IMR-90 (cell line): ENCODE measurements at places on chromosomes 7 and 10.

GRCh38 chr7:116028787-116029186 is 1.8 kb downstream of the TFEC start:
- DNase-seq, result no peak

DNA sequence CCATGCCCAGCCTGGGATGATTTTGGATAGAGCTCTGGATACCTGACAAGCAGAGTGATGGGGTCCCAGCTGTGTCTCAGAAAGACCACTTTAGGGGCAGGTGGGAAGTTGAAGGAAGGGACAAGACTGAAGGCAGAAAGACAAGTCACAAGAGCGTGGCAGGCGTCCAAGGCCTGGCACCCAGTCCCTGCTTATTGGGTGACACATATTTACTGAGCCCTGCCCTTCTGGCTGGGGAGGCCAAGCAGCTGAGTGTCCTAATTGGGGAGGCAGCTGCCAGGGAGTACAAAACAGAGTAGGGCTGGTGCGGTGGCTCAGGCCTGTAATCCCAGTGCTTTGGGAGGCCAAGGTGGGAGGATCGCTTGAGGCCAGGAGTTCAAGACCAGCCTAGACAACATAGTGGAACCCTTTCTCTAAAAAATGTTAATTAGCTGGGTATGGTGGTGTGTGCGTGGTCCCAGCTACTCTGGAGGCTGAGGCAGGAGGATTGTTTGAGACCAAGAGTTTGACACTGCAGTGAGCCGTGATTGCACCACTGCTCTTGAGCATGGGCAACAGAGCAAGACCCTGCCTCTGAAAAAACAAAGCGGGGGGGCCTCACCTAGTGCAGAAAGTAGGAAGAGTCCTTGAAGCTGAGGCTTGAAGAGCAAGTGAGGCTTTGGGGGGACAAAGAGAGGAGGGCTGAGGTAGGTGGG is 53.0 kb upstream of the GTF2I start:
- DNase-seq, result no peak

- DNase-seq, result no peak
Measured at GRCh38 chr7:21947946-21948345, 2.2 kb upstream of the CDCA7L start.

GRCh38 chr10:124701435-124701834 is 42.7 kb downstream of the FAM53B start:
- DNase-seq, result peak; percentile 71

DNA sequence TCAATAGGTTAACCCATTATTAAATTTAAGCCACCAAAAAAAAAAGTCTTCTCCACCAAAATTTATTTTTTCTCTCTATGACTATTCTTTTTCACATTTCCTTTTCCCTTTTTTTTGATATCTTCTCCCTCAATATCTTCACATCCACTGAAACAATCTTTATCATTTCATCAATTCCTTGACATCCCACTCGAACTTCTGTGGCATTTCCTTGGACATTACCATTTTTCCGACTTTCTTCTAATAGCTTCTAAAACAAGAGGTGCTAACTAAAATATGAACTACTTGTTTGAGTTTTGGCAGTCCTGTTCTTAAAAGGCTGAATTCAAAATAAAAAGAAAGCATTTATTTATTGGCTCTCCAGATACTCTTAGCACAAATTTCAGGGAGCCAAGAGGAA is 684 bp upstream of the CTNNA3 start:
- no peak for DNase-seq

DNA sequence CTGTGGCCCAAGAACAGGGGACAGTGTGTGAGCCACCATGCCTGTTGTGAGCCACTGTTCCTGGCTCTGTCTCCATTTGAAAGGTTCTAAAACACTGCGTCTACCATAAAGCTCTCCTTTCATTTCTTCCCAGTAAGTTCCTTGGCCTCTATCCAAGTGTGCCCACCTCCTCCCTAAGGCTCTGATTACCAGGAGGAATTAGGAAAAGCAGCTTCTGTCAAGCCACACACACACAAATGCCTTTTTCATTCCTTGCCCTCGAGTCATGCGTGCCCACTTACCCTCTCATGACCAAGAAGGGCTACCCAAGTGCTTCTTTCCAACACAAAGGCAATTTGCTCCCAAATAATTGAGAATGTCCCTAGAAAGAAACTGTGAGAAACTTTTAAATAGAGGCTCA is 70.8 kb upstream of the PARD3 start:
- no peak for DNase-seq

GRCh38 chr10:116606061-116606483 is 14.7 kb upstream of the PNLIPRP2 start:
- DNase-seq, result no peak

GRCh38 chr10:10647331-10647730 is 370.3 kb upstream of the CELF2 start:
- no peak for DNase-seq

- no peak for DNase-seq
Measured at GRCh38 chr7:41738336-41738735, 35.4 kb upstream of the INHBA start.

DNA sequence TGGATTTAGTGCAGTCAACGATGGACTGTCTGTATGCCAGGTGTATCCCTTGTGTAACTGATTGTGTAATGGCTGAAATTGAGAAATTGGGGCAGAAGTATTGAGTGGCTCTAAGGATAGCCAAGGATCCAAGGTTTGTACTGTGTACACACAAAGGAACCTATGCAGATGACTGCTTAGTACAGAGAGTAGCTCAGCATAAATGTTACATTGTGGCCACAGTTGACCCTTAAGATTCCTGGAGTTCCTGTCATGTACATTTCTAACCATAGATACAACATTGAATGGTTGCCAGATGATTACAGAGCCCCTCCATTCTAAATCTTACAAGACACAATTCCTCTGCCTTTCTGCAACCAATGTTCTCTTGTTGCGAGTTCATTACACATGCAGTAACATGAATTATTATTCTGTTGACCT is 25.3 kb downstream of the CCDC126 start:
- peak; percentile 76 for DNase-seq

DNA sequence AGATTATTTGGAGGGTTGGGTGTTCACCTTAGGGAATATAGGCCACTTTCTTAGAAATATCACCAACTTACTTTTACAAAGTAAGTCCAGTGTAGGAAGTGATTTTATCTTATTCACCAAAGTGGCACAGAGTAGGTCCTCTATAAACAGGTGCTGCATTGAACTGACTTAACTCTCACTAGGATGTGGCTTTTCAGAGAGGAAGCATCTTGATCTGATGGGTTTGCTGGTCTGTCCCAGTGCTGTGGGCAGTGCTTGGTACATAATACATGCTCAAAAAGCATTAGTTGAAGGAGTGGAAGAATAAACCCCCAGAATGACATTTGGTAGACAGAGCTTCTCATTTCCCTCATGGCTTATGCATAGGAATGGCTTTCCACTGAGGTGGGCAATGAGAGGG is 334.7 kb downstream of the LRMDA start:
- DNase-seq, result no peak

DNA sequence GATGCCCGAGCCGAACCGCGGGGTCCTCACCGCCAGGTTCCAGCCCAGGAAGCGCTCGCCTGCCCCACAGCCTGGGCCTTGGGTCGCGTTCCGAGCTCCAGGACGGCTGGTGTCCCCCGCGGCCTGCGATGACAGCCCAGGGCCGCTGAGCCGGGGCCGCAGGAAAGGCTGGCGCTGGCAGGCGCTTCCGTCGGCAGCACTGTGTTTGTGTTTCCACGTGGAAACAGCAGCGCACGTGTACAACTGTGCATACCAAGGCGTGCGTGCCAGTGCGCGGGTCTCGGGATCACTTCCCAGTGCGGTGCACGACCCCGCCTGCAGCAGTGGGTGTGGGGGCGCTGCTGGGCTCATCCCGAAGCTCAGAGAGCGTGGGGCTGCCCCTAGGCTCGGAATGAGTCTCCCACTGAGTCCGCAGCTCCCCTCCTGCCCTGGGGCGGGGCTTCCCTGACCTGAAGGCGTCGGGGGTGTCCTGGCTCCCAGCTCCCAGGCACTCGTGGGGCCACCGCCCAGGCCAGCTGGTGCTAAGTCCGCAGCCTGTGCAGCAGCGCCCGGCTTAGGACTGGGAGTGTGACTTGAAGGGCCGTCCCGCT is 17.2 kb downstream of the AP5Z1 start:
- DNase-seq, result no peak

DNA sequence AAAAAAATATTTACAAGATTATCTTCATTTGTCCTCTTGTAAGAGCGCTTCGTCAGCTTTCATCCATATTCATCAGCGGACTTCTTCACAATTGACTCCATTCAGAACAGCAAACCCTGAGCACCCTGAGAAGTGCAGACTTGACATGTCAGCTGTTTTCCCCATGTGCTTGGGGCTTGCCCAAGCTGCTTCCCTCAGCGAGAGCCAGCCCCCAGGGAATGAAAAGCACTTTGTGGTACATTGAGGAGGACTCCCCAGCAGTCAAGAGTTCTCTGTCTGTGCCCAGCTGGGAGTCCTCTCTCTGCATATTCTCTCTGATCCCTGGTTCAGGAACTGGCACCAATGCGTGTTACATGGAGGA is 22.7 kb downstream of the HKDC1 start:
- DNase-seq, result no peak

- no peak for DNase-seq
Measured at GRCh38 chr10:126108693-126109092, 212.3 kb downstream of the FANK1 start.

DNA sequence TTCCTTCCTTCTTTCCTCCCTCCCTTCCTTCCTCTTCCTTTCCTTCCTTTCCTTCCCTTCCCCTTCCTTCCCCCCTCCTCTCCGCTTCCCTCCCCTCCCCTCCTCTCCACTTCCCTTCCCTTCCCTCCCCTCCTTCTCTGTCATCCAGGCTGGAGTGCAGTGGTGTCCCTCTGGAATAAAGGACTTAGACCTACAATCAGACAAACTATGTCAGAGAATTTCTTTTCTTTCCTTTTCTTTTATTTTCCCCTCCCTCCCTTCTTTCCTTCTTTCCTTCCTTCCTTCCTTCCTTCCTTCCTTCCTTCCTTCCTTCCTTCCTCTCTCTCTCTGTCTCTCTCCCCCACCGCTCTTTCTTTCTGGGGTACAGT is 242.2 kb downstream of the GATA3 start:
- DNase-seq, result no peak

DNA sequence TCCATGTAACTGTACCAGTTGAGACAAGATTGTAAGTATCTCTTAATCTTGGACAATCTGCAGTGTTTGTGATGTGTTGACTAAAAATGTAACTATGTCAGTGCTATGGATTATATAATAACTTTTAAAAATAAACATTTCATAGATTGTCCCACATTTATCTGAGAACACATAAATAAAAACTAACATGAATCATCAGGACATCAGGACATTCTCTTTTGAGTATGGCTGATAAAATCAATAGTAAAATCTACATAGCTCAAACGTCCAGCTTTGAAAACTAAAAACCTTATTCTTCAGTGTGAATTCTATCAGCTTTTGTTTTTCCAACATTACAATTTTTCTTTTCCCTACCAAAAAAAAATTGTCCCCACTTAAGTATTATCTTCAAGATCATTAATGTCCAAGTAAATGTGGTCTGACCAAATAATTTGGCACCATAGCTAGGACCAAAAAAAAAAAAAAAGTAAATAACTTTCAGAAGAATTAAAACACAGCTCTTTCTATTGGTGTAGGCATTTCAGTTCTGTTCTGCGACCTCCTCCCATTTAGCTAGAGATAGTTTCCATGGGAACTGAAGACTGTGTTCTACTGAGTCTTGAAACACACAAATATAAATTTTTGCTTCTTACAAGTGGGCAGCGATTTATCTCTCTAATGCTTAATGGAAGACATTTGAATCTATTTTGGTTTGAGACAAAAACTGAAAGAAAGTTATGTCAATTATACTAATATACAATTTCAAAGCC is 123.0 kb upstream of the SGCE start:
- no peak for DNase-seq

DNA sequence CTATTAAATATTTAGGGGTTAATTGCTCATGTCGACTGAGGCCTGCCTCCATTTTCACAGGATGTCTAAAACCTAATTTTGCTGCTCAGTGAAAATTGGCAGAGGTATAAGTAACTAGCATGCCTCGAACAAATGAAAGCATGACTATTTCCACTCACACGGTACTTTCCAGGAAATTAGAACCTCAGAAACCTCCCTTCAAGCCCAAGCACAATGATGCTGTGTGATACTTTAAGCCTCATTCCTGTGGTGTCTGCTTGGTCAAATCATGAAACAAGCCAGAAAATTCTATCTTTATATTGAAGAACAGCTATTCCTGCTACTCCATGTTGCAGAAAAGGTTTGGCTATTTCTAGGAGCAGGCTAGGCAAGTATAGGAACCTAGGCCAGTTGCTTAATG is 203.0 kb downstream of the SORCS3 start:
- no peak for DNase-seq

DNA sequence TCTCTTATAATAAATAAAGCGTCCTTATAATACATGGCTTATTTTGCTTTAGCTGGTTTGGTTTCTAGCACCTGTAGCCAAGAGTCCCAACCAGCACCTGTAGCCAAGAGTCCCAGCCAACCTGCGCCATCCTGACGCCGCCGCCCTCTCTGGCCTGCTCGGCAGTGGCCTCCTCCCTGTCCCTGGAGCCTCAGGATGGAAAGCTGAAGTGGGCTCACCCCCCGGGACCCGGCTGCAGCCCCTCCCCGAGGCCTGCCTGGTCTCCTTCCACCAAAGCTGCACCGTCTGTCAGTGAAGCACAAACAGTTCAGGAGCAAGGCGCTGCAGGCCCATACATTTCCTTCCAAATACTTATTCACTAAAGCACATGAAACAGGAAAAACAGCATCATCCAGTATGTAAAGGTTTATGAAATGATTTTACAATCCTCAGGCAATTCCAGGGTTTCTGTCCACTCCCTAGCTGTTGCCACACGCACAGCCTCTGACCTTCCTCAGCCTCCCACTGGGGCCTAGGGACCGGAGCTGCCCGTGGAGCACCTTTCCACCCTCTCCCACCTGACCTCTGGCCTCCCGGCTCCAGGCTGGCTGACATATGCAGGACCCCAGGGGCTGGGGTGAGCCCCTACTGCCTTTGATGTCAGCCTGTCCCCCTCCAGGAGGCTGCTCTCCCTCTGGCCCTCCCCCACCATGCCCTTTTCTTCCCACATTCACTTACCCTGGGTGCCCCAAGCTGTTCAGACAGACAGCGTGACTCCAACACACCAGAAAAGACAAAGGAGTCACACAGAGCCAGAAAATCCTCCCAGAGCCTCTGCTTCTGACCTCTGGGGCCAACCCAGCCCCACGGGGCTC is 149.6 kb upstream of the PPP2R2D start:
- DNase-seq, result no peak

- DNase-seq, result no peak
Measured at GRCh38 chr7:36496576-36496975, 106.9 kb downstream of the ANLN start.

GRCh38 chr7:131042269-131043160 is 285.2 kb upstream of the MKLN1 start:
- DNase-seq, result no peak

GRCh38 chr10:133143200-133143533 is 16.9 kb upstream of the KNDC1 start:
- no peak for DNase-seq
